Activated CD4-positive, CD25-positive, alpha-beta regulatory T cell treated with anti-CD3 and anti-CD28 coated beads, Interleukin-2, amount 50 U/mL, for 24 hours (primary cell): ENCODE measurements at places on chromosomes 13 and 19.

DNA sequence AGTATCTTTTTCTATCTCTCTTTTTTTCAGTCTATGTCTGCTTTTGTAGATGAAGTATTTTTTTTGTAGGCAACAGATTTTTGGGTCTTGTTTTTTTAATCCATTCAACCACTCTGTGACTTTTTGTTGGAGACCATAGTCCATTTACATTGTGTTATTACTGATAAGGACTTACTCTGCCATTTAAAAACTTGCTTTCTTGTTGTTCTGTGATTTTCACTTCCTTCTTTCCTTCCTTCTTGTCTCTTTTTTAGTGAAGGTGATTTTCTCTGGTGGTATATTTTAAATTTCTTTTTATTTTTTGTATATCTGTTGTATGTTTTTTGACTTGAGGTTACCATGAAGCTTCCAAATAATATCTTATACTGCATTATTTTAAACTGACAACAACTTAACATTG is 79.5 kb downstream of the COG6 start:
- ATAC-seq, result no peak

DNA sequence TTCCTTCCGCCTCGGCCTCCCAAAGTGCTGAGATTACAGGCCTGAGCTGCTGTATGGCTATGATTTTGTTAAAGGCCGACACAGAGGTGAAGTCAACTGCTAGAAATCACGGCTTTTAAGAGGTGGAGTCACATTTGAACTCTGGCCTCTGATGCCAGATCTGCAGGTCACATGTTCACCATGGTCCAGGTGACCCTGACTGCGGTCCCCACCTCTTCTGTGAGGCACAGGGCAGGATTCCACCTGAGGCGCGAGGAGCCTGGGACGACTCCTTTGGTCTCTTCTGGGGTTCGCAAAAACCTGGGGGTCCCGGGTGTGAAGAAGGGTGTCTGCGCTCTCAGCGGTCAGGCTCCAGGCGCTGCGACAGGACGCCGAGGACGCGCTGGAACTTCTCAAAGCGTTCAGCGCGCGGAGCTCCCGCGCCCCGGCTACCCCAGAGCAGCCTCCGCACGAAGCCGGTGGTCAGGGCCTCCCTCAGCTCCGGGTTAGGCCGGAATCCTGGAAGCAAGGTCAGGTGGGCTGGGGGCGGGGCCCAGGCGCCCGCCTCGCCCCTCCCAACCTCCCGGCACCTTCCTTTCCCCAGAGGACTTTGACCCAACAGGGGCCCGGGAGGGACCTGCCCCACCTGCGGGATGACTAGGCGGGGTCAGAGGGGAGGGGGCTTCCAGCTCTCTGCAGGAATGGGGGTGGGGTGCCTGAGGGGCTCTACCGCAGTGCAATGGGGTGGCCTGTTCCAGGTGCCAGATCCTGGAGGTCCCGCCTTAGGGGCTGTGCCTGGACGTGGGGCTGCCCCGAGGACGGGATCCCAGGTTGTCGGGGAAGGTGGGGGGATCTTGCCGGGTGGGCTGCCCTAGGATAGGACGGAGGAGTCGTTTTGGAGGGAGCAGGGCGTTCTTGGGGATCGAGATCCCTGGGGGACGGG is 13.0 kb downstream of the TRIP10 start:
- ATAC-seq, result no peak

- peak; percentile 3 for ATAC-seq
Measured at GRCh38 chr19:7534531-7535046, 928 bp upstream of the PNPLA6 start.

DNA sequence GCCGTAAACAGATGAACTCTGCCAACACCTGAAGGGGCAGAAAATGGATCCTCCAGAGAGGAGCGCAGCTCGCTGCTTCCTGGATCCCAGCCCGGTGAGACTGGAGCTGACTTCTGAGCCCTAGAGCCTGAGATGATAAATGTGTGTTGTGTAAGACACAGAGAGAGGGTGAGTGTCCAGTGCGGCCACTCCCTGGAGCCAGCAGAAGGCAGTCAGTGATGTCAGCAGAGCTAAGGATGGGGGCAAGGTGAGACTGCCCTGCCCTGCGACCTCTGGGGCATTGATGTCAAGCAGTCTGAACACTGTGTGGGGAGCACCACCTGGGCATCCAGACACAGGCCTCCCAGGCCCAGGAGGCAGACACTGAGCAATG is 9.7 kb upstream of the SLC35E1 start:
- no peak for ATAC-seq

DNA sequence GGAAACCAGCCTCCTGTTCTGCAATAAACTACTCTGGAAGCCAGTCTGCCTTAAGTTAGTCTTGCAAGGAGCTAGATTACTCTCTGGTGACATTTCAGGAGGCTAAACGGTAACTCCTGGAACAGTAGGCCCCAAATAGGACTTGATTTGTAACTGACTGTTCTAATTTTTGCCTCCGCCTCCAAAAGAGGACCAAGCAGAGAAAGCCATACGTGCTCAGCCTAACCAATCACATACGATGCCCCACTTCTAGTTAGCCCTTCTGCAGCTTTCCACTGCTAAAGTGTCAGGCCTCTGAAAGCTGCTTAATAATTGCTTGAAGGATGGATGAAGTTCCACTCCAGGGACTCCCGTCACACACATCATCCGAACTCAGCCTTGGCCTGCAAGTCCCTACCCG is 744 bp downstream of the ZNF805 start:
- ATAC-seq, result no peak

DNA sequence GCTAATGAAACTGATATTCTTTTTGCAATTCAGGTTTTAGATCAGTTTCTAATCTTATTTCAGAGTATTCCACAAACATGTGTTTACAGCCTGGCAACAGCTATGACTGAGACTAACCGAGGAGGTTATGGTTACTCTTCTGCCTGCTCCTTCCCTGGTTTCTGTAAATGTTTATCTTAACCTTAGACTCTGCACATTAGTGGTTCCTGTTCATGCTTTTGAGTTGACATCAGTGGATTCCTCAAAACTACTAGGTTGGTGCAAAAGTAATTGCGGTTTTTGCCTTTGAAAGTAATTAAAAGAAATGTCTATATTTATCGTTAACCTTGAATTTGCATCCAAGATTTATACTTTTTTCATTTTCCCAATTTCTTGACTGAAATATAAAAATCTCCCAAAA is 237.0 kb upstream of the TSHZ3 start:
- ATAC-seq, result no peak

GRCh38 chr13:46846726-46847125 is 49.8 kb upstream of the ESD start:
- no peak for ATAC-seq

DNA sequence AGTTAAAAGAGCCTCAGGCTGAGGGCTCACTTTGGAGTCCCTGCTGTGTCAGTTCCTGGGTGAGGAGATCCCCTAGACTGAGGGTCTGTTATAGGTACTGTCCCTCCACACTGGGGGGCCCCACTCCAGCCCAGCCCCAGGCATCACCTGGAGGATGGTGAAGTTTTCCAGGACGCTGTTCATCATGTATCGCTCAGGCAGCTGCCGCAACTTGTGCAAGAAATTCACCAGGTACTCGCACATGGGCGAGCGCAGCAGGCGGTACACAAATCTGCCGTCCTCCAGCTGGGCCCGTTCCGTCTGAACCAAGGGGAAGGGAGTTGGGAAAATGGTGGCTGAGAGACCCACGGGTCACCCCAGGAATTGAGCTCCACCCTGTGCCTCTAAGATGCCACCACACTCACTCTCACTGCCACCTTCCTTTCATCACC is 7.1 kb downstream of the CD37 start:
- no peak for ATAC-seq

DNA sequence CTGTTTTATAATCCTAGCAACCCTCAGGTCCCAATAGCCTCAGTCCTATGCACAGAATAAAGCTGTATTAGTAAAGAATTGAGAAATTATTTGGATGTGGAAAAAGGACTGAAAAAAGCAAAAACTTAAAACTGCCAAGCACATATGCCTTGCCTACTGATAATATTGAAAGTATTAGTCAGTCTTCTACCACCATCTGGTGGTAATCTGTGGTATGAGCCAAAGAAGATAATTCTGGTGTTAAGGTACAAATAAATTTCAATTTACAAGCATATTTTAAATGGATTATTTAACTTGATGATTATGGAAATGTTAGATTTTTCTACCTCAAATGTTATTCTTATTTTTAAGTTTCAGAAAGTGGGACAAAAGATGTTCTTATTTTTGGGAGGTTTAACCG is 460.3 kb upstream of the KLHL1 start:
- ATAC-seq, result no peak

DNA sequence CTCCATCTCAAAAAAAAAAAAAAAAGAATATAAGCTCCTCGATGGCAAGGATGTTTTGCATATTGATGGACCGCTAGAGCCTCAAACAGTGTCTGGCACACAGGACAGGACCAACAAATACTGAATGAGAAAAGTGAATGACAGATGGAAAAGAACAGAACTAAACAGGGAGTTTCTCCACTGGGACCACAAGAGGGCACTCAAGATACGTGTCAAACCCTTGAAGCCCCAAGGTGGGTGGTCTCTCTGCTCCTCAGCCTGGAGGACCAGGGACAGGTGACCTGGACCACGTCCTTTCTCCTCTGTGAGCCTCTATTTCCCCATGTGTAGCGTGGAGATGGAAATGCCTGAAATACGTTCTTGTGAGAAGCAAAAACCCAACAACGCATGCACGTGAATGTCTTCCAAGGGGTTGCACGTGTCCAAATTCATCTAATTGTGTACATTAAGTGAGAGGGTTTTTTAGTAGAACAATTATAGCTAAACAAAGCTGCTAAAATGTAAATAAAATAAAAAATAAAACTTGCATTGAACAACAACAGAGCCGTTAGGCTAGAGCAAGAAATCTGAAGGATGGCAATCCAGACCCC is 5.7 kb upstream of the CDC42EP5 start:
- ATAC-seq, result no peak

DNA sequence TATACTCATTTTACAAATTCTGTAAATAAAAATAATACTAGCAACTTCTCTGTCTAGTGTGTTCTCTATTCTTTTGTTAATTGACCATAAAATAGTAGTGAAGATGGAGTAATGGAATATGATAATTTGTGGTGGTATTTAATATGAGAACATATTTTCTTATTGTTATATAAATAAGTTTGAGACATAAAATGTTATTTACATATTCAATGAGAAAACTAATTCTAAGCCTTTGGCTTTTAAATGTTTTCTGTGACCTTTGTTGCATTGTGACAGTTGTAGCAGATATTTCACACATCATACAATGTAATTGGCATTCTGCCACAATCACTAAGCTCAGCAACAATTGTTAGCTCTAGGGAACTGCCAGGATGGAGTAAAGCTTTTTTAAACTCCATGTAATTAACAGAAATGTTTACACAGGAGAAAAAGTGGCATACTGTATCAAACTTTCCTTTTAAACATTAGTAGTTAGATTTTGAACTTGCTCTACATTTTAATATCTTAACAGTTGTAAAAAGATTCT is 562.1 kb upstream of the PCDH9 start:
- no peak for ATAC-seq

- ATAC-seq, result peak; percentile 41
Measured at GRCh38 chr13:28324181-28324789, 170.6 kb downstream of the FLT1 start.

GRCh38 chr19:41500443-41500842 is 57.5 kb downstream of the ERICH4 start:
- no peak for ATAC-seq

DNA sequence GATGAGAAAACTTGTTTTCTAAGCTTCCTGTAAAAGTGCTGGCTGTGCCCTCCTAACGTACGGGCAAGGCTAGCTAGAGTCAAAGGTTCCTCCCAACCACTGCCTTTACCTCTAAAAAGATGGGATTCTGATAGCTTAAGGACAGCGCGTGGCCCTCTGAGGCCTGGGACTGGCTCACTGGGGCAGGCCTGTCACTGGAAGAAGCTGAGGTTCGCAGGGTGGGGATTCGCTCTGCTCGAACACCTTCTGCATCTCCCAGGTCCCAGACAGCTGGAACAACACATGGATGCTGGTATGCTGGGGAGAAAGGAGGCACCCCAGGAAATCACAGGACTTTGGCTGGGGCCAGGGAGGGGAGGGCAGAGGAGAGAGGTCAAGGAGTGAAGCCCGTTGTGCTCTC is 53.1 kb downstream of the CRYL1 start:
- ATAC-seq, result no peak

- ATAC-seq, result no peak
Measured at GRCh38 chr13:67763384-67763783, 533.2 kb upstream of the PCDH9 start.

- no peak for ATAC-seq
Measured at GRCh38 chr13:109204252-109204651, 574.8 kb downstream of the MYO16 start.

DNA sequence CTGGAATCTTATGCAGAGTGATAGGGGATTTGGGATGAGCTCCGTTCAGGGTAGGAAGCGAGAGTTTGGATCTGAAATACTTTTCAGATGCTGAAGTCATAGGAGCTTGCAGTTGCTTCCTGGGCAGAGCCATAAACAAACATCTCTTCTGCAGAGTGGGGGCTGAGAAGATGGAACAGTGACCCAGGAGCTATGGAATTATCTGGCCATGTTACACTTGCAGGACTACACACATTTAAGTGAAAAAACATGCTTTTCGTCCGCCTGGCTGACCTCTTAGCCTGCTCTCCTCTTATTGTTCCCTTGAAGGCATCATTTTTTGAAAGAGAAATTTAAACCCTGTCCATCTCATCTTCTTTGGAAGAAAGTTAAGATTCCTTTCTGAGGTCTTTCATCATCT is 40.7 kb downstream of the PSG11 start:
- ATAC-seq, result no peak

DNA sequence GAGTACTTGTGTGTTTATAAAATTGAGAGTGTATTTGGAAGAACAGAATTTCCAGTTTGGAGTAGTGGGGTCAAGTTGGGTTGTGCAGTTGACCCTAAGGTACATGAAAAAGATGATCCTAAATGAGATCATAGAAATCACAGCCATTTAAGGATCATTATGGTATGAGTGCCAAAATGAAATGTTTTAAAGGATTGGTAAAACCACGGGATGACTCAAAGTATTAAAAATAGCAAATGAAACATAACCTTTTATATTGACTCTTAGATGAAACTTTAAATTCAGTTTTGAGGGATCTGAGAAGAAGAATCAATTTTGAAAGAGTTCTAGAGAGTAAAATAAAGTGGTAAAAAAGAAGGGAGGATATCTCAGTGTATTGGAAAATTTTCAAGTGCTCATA is 773.8 kb downstream of the GPC5 start:
- no peak for ATAC-seq

GRCh38 chr19:40241809-40242384 is 15.4 kb upstream of the CCNP start:
- no peak for ATAC-seq

DNA sequence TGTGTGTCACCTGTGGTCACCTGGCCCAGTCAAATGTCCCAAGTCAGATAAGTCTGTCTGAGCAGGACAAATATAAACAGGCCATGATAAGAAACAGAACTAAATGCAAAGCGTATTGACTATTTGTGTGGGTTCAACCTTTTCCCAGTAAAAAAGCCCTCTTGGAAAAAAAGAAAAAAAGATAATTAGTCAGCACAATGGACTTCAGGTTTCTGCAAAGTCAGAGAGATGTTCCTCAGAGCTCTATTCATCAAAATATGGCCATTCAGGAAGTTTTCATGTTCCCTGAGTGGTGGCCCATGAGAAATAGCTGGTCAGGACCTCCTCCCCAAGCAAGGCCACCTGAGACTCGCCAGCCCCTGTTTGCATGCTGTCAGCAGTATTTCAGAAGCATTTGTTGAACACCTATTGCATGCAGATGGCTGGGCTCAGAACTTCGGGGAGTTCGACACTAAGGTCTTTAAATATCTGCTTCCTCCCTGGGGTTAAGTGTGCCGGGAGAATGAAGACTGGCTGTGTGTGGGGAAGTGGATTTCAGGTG is 2.7 kb downstream of the FFAR3 start:
- ATAC-seq, result no peak
